ENCODE measurements at places on chromosomes 6 and 20.
A peak's percentile ranks its signal among the peaks of the same experiment; 100 is the strongest.

GRCh38 chr6:112122756-112123155 is 35.4 kb downstream of the FAM229B start:
- peak; percentile 54 for DNase-seq

GRCh38 chr6:49980898-49981297 is 11.5 kb upstream of the DEFB113 start:
- DNase-seq = no peak

DNA sequence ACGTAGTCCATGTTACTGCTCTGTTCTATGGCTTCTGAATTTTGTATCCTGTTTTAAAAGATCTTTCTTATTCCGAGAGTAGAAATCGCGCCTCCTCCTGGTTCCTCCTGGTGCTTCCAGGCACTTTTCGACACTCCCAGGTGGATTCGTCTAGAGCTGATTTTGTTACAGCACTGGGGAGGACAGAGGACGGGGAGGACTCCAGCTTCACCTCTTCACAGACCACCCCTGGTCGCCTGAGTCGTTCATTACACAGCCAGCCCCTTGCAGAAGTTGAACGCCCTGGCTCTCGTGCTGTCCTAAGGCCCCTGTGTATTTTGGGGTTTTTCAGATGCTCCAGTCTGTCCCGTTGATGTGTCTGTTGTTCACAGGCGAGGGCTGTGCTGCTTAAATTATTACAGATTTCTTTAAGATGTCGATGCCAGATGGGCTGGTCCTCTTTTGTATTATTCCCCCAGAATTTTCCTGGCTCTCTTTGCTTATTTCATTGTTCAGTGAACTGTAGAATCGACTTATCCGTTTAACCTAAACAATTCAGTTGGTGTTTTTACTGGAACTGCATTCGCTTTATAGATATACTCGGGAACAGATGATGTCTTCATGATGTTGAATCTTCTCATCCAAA is 30.5 kb downstream of the COL20A1 start:
- no peak for DNase-seq

DNA sequence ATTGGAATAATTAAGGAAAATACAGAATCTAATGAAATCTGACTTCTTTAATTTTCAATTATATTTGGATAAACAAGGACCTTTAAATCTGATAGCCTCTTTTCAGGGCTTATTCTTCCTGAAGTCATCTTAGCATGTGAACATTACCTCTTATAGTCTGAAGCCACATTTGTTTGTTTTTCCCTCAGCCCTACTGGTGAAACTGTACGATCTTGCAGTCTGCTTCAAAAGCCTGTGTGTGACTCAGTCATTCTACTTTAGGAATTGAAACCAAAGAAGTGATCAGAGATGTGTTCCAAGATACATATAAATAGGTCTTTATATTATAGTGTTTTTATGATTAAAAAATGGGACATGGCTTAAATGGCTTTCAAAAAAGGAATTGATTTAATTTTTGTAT is 67.5 kb downstream of the MACROD2 start:
- no peak for DNase-seq

- no peak for DNase-seq
Observed at GRCh38 chr20:32179515-32179914, 28.0 kb downstream of the PLAGL2 start.

GRCh38 chr20:35618263-35619131 is 2.9 kb downstream of the SPAG4 start:
- no peak for DNase-seq

All from MV-4-11 (cell line).